BJ (cell line): ENCODE measurements at places on chromosomes 5 and 9.

DNA sequence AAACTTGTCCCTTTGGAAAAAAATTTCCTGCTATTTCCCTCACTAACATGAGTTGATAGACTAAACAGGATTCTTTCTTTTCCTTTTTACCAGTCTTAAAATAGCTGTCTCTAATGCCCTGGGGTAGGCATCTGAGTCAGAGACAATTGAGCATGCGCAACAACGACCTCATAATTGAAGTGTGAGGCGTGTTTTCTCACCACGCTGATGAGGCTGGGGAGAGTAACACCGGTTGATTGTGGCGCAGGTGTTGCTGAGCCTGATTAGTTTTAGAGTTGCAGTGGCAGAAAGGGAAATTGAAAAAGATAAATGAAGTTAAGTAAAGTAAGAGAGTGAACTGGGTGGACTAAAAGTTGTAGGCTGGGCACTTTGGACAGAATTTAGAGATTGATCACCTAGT lies 213.7 kb downstream of the TLR4 start:
- DNase-seq, result no peak

- no peak for DNase-seq
Observed at GRCh38 chr5:92470770-92471169, 1087.7 kb upstream of the ARRDC3 start.

DNA sequence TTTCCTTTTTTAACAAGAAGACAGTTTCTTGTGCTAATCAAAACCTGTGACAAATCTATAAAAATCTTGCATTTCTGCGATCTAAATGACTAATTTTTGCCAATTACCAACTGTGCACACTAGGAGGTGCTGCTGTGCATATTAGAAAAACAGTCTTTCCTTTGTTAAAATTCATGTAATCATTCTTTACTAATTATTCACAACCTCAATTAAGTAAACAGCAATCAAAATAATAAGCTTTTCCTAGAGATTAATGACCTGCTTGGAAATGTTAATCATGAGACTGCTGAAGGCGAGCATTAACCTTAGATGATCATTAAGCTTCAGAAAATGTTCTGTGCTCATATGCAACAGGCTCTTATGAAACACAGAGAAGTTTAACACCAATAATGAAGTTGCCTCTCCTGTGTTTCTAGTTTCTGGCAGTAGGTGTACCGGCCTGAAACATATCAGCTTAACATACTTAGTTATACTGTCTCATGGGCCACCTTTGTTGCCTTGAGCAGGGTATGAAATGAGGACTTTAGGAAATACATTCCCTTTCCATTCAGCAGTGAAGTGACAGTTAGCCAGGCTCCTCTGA lies 17.7 kb downstream of the RFESD start:
- peak; percentile 14 for DNase-seq

- no peak for DNase-seq
Observed at GRCh38 chr5:160537116-160537515, 115.5 kb downstream of the PTTG1 start.

DNA sequence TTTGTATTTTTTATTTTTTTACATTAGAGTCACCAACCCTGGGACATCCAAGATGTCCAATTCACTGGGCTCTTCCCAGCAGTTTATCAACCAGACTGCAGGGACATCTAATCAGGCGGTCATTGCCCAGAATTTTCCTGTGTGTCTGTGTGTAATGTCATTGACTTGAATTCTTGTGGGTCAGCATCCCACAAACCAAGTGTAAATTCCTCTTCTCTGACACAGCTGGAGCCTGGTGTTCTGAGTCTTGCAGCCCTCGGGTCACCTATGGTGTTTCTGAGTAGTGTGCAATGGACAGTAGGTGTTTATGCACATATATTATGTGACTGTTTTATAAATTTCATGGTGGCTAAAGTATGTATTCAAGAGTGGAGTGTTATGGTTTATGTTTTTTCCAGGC lies 815.7 kb downstream of the SEMA5A start:
- peak; percentile 28 for DNase-seq

DNA sequence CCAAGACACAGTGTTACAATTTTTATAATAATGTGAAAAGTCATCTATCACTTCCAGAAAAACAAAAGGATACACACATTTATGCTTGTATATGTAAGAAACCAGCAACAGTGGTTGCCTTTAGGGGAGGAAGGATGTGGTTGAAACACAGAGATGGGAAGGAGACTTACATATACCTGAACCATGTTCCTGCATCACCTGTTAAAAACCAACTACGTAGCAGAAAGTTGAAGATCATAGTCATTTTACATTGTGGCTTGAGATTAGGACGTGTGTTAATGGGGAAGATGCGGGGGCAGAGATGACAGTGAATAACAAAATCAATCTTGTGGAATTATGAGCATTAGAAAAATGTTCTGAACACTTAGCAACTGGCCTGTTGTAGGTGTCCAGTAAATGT lies 307.3 kb downstream of the MLLT3 start:
- DNase-seq, result no peak

DNA sequence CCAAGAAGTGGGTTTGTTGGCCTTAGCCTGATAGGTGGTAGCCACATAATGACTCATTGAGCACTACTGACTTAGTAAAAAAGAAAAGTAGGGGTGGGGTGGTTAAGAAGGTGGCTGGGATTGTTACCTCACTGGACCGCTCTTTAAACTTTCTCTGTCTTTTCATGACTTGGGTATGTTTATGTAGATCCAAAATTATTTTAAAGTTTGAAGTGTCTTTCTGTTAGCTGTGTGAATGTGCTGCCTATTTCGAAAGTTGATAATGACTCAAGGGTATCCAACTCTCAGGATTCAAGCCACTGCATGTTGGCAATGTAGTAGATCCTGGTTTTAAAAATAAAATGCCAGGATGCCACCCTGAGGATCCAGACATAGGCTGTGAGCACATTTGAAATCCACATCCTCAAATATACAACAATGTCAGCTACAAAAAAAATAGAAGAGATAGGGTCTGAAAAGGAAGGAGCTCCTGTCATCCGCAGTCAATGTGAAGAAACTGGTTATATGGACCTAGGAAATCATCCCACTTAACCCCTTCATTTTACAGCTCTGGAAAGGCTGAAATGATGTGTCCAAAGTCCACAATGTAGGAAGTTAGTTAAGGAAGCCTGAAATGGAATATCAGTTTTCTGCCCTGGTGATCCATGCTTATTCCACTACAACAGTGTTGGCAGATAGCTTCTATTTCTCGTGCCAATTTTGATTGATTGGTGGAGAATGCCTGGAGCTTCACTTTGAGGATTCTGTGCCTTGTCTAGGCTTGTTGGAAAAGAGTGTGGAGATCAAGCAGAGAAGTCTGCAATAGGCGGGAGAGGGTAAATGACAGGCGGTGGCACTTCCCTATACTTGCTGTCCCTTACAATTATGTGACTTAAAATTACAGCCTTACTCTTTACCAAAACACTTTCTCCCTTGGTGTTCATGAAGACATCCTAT lies 23.4 kb downstream of the ZNF462 start:
- no peak for DNase-seq

GRCh38 chr5:146363161-146363874 lies 24.7 kb downstream of the POU4F3 start:
- DNase-seq, result no peak

DNA sequence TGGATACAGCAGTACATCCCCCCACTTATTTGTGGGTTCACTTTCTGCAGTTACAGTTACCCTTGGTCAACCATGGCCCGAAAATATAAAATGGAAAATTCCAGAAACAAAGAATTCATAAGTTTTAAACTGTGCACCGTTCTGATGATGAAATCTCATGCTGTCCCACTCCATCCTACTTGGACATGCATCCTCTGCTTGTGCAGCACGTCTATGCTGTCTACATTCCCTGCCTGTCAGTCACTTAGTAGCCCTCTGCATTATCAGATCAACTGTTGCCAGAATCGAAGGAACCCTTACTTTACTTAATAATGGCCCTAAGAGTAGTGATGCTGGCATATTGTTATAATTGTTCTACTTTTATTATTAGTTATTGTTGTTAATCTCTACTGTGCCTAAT lies 14.6 kb downstream of the MARCHF3 start:
- no peak for DNase-seq

DNA sequence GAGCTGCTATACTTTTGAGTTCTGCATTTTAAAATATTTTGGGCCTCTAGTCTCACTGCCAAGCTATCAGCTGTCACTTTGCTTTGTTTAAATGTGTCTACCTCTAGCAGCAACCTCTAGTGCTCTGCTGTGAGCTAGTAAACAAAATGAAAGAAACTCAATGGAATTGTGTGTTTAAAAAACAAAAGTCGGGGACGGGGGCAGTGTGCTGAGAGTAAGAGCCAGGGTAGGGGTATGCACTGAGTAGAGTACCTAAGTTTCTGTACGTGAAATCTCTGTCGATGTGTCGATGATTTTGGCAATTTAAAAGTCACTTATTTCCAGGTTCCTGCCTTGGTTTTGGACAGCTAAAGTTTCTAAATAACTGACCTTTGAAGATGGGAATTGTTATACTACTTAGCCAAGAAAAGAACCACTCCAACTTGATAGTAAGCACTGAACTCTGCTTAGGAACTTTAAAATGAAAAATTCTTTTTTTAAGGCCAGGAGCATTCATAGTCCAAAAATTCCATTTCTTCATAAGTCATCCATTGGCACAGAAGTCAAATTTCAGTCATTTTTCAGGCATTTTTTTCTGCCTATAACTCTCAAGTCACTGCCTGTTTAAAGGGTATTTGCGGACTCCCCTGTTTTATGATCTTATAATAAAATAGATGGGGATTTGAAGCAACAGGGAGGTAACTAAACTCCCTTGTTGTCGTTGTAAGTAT lies 111.5 kb downstream of the SAXO1 start:
- DNase-seq, result peak; percentile 48

DNA sequence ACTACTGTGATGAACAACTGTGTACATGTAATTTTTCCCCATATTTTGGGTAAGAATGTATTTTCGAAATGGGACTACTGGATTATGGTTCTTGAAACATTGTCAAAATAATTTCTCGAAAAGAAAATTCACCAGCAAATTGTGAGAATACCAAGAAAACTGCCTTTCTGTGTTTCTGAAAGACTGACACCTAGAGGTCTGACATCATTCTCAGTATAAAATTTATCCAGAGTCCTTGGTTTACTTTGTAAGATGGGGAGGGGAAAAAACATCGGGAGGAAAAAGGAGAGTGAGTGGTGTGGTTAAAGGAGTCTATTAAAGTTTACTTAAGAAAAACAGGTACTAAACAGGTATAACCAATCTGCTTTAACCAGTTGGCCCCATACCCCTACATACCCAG lies 149.2 kb downstream of the CEP120 start:
- DNase-seq, result no peak
